Stimulated activated CD4-positive, alpha-beta T cell treated with anti-CD3 and anti-CD28 coated beads, Interleukin-4, amount 100 ng/mL, for 1 hour (primary cell): ENCODE measurements at places on chromosomes 4 and X.

DNA sequence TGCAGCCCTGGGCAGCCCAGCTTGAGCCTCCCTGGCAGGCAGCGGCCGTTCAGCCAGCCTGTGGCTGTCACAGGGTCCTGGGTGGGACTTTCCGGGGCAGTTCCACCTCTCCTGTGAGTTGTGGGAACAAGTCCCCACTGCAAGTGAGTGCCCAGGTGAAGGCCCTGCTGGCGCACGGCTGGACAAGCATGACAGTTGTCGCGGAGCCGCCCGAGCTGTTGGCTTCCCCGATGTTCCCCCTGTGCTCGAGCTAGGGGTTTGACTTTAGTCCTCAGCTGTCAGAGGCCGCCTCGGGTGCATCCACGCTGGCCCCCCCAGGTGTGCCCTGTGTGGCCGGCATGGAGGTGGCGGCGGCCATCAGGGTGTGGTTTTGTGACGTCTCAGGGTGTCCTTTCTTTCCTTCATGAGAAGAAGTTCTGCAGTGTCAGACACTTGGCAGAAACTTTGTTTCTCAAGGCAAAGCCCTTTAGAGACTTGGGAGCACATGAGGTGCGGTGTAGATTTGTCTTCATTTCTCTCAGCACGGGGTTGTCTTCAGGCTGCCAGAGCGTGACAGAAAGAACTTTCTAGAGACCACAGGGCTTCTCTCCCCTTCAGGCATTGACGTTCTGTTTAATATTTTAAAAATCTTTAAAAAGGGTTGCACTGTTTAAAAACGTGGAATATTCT is 69.4 kb upstream of the HGFAC start:
- DNase-seq = no peak

GRCh38 chr4:47703956-47704355 is 133.9 kb downstream of the CORIN start:
- DNase-seq = no peak

DNA sequence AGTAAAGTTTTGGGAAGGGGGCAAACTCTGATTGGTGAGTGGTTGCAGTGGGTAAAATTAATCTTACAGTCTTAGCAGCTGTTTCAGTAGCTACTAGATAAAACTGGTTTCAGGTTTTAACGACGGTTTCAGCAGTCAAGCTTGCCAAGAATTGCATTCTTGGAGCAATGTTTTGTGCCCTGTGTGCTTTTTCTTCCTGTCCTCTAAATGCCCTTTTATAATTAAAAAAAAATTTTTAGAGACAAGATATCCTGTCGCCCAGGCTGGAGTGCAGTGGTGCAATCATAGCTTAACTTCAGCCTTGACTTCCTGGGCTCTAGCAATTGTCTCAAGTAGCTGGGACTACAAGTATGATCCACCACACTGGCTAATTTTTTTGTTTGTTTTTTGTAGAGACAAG is 6.3 kb upstream of the PPEF2 start:
- DNase-seq = no peak

- DNase-seq = no peak
Measured at GRCh38 chr4:142331132-142331531, 515.0 kb downstream of the INPP4B start.

DNA sequence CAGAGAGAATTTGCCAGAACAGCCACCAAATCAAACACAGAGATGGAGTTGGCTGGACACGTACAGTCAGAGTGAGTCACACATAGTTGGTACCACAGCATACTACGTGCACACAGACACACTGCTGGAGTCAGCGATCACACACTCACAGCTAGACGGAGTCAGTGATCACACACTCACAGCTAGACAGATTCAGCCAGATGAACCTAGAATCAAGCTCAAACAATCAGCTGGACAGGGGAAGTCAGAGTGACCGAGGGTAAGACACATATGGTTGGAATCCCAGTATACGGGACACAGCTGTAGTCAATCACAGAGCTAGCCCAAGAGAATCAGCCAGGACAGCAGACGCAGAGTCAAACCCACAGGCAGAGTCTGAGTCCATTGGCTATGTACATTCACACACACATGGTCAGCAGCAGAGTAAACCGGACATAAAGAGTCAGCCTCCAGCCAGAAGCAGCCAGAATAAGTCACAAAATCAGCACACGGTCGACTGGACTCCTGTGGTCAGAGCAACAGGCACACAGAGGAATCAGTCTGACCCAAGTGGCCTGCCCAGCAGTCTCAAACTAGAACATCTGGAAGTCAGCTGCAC is 4.6 kb downstream of the SLC38A5 start:
- no peak for DNase-seq

DNA sequence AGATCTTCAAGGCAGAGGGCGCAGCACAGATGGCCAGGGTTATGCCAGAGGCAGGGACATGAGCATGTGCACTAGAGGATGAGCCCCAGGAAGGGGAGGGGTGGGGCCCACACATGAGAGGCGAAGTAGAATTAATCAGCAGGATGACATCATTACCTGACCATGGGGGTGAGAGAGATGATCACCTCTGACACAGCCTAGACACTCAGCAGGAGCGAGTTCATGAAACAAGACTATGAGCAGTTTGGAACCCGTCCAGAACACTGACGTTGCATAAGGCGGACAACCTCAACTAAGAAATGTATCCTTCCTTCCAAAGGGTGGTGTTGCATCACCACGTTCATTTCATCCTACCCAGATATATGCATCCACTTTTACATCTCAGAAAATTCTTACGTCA is 446.7 kb upstream of the TENM3 start:
- DNase-seq = no peak

DNA sequence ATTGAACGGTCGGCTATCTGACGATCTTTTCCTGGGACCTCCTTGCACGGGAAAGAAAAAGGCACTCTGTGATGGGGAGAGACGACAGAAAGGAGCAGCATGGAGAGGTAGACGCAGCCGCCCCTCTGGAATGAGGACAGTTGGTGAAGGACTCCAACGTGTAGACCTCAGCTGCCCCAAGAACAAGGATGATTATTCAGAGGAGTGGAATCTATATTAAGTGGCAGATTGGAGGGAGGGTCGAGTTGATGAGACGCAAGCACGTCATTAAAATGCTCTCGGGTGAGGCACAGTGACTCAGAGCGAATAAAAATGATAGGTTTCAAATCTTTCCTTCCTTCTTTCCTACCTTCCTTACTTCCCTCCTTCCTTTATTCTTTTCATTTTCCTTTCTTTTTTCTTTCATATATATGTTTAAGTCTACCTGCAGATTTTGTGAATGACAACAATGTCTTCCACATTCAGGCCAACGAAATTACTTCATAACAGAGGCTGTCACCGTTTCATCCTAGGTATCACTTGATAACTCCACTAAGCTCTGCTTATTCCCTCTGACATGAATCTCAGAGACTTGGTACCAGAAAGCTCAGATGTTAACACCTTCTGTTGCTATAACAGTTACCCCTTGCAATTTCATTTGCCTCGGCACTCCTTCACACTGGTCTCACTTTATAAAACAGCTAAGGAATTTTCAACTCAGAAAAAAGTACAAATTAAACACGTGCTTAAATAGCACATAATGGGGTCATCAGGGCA is 110.0 kb upstream of the PPARGC1A start:
- no peak for DNase-seq

DNA sequence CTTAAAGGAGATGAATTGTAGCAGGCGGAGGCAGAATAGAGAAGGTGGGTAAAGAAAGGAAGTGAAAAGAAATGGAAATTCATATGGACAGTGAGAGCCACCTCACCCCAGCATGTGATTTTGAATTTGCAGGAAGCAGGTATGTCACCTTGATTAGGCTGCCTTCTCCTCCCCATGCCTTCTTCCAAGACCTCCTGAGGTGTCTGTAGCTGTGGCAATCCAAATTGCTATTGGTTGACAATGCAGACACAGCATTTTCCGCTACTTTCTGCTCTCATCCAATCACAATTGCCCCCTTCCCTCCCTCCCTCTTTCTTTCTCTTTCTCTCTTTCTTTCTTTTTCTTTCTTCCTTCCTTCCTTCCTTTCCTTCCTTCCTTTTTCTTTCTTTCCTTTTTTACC is 38.5 kb downstream of the RAB33B start:
- DNase-seq = no peak

DNA sequence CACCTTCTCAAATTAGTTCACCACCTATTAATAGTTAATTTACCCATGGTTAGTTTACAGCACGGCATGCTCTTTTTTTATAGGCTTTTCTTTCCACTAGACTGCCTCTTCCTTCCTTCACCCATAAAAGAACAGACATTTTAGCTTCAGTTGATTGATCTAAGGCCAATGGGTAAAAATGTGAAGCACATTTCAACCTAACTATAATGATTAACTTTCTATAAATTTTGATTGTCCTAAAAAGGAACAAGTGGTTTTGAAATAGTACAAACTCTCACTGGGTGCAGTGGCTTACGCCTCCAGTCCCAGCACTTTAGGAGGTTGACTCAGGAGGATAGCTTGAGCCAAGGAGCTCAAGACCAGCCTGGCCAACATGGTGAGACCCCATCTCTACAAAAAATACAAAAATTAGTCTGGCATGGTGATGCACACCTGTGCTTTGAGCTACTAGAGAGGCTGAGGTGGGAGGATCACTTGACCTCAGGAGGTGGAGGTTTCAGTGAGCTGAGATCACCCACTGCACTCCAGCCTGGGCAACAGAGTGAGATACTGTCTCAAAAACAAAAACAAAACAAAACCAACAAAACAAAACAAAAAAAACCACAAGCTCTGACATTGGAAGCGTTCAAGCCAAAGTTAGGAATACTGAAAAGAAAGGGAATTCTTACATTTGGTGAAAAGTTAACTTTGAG is 89.9 kb upstream of the FAT1 start:
- DNase-seq = no peak

DNA sequence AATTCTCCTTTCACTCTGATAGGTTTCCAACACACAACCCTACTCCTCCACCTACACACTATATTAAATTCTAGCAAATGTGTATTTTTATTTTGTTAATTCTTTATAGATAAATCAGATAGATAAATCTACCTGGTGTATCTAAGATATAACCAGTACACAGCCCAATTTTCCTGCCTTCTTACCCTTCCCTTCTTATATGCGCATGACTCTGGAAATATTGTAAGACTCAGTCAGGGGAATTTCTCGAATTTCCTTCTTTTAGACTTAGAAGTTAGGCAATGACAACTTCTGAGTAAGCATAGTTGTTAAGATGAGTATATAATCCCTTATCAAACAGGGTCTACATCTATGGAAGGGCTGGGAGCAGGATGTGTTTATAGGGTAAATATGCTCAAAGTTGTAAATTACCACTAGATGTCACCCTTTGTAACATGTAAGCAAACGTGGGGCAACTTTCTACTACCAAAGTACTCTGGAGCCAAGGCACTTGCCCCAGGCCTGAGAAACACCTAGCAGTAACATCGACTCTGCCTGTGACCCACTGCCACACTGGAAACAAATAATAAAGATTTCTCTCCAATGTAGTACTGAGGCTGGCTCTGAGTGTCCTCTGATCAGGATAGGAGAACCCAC is 444.7 kb downstream of the IQCM start:
- DNase-seq = no peak

GRCh38 chr4:188399834-188400233 is 260.6 kb downstream of the TRIML1 start:
- DNase-seq = no peak

GRCh38 chrX:125203737-125204578 is 115.7 kb upstream of the TEX13C start:
- no peak for DNase-seq

GRCh38 chr4:20271950-20272349 is 20.2 kb downstream of the SLIT2 start:
- DNase-seq = no peak

GRCh38 chr4:65671372-65671771 is 1.1 kb upstream of the EPHA5 start:
- no peak for DNase-seq

- peak; percentile 11 for DNase-seq
Measured at GRCh38 chr4:113673450-113673849, 88.1 kb downstream of the CAMK2D start.

GRCh38 chr4:2598511-2599303 is 62.3 kb downstream of the FAM193A start:
- DNase-seq = no peak

DNA sequence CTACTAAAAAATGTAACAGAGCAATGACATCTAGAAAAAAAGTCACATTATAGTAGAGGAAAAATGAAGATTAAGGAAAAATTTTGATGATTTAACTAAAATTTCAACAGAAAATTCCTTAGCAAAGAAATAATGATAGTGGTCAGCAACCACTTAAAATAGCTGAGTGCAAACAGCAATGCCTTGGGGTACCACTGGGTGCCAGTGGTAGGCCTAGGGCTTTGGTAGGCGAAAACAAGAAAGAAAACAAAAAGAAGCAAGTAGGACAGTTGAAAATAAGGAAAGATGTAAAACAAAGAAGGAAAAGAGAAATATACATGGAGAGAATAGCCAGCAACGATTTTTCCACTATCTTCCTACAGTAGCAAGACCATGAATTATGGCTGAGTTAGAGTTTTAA is 313.5 kb upstream of the IRS4 start:
- DNase-seq = no peak

DNA sequence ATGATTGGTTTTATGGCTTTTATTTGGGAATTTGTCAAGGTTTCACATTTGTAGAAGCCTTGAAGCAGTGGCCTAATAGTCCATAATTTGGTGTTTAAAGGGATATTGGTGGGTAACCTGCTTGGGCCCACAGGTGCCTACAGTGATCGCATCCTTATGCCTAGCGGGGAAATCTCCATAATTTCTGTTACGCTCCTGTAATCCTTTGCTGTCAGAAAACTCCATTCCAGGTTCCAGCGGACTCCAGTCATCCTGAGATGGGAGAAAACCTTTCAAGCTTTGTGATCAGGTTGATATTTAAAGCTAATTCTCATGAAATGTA is 257.0 kb upstream of the JADE1 start:
- DNase-seq = no peak

- no peak for DNase-seq
Measured at GRCh38 chr4:147518086-147518485, 37.2 kb downstream of the EDNRA start.

DNA sequence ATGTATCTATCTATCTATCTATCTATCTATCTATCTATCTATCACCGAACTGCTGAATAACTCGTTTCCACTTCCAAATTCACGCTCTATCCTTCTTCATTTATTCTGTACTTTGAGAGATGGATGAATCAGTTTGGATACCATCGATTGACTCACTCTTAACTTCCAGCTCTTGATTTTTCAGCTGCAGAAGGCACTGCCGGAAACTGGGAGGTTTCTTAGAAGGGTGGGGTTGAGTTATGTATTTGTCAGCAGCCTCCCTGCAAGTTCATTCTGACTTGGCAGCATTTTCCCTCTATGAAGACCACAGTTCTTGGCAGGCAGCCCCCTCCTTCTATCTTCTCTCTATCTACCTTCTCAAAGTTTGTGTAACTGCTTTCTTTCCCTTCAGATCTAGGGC is 112.0 kb upstream of the MAGEB18 start:
- DNase-seq = no peak

GRCh38 chrX:13082206-13083065 is 38.0 kb upstream of the FAM9C start:
- no peak for DNase-seq
